Stimulated activated CD4-positive, alpha-beta T cell treated with anti-CD3 and anti-CD28 coated beads, Interleukin-15, amount 100 ng/mL, for 1 hour (primary cell): ENCODE measurements at places on chromosomes 6 and 20.

- no peak for DNase-seq
Observed at GRCh38 chr20:32189691-32190615, 17.6 kb downstream of the PLAGL2 start.

GRCh38 chr20:31913431-31914157, 38.3 kb downstream of the PDRG1 start:
- DNase-seq: no peak

GRCh38 chr6:4647414-4648365, 128.5 kb upstream of the CDYL start:
- DNase-seq: no peak

DNA sequence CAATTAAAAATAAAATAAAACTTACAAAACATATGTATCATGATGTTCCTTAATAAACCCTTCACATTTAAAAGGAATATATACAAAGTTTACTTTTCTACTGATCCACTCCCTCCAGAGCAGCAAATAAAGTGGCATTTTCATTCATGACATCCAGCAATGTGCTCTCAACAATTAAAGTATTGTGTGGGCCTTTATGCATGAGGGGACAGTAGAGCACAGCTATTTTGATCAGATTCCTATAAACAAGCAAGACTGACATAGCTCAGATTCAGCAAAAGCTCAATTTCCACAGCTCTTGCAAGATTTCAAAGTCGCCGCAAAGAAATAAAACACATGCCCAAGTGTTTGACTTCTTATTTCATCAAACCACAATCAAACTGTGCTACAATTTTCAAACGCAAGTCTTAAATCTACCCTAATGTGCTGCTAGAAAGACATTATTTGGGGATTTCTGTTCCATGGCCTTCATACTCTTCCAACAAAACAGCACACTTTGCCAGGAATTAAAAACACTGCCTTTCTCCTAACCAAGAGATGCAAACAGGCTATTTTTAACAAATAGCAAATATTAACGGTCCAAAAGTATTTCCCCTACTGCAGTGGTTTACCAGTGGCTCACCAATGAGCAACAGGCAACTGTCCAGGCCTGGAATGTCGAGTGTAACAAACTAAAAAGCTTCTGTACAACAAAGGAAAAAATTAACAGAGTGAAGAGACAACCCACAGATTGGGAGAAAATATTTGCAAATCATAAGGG, 52.3 kb downstream of the MBOAT1 start:
- DNase-seq: no peak

- DNase-seq: no peak
Observed at GRCh38 chr6:139927236-139927635, 552.8 kb upstream of the CITED2 start.

DNA sequence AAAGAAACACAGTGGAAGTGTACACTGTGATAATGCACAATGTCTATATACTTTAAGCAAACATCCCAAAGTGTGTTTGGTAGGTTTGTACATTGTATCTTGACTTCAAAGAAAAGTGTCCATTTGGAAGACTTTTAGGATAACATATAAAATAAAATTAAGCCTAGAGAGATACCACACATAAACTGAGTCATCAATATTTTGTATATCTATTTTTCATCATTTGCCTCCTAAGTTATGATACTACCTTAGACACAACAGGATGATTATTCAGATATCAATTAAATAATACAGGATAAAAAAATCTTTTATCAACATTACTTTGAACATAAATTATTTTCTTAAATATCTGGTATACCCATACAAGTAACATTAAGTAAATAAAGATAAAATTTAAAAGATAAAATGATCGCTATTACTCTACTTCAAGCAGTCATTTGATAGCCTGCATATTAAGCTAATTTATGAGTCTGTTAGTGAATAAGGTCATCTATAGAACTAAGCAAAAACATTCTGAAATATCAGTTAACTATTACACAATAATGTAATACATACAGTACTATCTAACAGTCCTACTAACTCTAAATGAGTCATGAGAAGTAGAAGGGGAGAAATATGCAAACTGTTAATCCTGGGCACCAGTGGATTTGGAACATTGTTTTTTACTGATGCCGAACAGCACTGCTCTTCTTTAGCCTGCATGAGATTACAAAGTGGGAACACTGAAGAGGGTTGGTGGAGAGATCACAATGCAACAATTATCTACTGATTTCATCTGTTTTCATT, 158.4 kb upstream of the SIM1 start:
- DNase-seq: no peak

- DNase-seq: no peak
Observed at GRCh38 chr20:58908221-58908620, 55.7 kb downstream of the GNAS start.

DNA sequence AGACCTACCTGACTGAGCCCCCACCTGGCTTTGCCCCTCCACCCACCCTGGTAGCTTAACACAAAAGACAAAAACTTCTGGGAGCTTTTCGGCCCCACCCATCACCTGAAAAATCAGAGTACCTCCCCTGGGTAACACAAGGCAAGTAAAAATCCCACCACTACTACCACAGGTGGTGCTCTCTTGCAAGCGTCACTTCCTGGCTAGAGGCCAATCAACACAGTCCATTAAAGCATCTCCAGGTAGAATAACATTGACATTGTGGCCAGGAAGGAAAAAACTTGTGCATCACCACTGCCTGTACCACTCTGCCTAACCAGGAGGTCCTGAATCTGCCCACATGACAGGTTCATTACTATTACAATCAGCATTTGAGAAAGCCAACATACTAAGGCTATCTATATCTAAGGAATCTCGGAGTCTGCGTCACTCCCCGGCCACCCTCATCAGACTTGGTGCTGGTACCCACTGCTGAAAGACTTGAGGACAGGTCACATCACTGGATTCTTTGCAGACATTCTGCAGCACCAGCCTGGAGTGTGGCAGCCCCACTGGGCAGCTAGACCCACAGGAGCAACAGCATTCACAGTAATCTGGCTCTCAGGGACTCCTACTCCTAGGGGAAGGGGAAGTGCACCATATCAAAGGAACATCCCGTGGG, 125.9 kb downstream of the CDK19 start:
- DNase-seq: no peak

- DNase-seq: no peak
Observed at GRCh38 chr6:154931711-154932424, 63.2 kb upstream of the TIAM2 start.

- no peak for DNase-seq
Observed at GRCh38 chr6:128099571-128100197, 198.8 kb upstream of the THEMIS start.

GRCh38 chr6:136822046-136822375, 381 bp upstream of the PEX7 start:
- DNase-seq: no peak

GRCh38 chr20:8225658-8226057, 93.6 kb downstream of the PLCB1 start:
- DNase-seq: no peak

GRCh38 chr6:79737172-79737571, 106.0 kb downstream of the SH3BGRL2 start:
- no peak for DNase-seq

GRCh38 chr6:158002951-158003853, 21.5 kb downstream of the SYNJ2 start:
- DNase-seq: no peak

- DNase-seq: no peak
Observed at GRCh38 chr6:105595829-105596228, 192.9 kb upstream of the PREP start.

GRCh38 chr6:49423817-49424216, 39.2 kb downstream of the MMUT start:
- DNase-seq: no peak

DNA sequence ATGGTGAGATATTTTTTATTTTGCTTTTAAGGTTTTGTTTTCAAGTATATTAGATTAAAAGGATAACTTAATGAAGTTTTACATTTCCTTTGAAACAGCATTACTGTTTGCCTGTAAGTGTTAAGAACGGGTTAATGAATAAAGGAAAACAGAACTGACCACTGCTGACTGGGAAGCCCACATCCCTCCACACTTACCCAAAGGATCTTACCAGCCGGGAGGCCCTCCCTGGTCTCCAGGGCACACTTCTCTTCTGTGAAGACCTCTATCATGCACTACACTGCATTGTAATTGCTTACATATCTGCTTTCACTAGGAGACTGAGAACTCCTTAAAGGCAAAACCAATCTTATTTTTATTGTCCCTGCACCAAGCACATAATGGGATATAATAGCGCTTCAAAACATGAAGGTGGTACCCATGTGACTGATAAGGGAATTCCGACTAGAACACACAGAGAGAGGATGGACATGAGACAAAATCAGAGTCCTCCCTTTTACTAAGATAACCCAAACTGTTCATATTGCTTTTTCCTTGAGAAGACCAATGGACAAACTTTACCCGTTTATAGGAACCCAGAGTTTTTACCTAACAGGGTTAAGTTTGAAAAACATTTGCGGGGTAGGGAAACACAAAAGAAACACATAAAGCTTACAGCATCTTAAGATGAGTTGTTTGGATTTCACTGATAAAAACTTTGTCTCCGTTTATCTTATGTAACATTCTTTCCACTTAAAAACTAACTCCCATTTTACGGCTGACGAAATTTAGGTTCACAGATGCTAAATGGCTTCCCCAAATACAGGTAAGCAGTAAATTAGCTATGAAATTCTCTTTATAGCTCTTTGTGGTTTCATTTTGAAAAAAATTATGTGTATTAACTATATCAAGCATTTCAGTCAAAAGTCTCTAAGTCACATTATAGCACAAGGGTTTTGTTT, 8.7 kb downstream of the EZR start:
- DNase-seq: no peak

DNA sequence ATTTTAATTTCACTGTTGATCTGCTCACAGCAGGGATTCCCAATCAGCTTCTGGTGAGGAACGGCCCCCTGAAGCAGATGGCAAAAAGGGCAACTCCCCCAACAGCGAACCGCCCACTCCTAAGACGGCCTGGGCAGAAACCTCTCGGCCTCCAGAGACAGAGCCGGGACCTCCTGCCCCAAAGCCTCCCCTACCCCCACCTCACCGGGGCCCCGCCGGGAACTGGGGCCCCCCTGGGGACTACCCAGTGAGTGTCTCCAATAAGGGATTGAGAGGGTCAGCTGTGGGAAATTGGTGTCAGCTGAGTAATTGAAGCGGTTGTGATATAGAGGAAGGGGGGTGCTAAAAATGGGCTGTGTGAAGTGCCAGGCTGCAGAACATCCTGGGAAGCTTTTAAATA, 6.4 kb downstream of the PRRC2A start:
- DNase-seq: no peak

DNA sequence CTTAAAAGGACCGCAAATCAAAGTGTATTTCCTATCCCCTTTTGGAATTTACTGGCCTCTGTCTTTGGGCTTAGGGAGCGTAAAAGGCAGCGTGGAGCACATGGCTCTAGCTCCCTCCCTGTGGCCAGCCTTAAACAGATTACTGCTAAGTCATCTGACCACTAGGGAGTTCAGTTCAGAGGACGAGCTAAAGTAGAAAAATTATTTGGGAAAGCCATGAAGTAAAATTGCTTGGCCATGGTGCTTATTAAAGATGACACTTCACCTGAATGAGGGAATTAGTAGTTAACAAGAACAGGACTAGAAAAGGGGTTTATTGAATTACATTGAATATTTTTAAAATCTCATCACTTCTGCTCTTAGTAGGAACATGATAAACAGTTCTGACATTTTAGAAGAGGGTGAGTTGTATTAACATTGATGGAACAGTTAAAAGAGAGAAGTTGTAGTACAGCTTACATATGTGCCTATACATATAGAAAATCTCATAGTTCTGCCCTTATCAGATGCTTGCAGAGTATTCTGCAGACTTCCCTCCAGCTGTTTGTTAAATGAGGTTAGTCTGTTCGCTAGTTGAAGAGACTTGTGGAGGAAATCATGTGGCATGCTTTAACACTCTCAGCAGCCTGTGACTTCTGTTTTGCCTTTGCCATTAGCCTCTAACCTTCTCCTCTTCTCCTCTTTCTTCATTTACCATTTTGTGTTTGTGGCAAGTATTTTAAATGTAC, 31.2 kb upstream of the MAPK13 start:
- no peak for DNase-seq

DNA sequence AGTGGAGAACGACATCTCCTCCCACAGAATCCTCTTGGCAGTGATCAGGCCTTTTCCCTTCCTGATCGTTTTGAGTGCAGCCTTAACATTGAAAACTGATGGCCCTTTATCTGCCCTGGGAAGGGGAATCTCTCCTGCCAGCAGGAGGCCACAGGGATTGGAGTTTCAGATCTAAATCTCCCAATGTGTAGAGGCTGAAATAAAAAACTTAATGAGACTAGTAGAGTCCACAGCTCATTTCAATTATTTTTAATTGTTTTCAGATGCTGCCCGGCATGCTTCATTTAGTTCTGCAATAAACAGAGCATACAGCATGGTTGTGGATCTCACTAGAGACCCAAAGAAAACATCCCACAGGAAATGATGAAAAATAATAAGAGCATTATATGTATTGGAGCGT, 662.2 kb upstream of the HS3ST5 start:
- no peak for DNase-seq

DNA sequence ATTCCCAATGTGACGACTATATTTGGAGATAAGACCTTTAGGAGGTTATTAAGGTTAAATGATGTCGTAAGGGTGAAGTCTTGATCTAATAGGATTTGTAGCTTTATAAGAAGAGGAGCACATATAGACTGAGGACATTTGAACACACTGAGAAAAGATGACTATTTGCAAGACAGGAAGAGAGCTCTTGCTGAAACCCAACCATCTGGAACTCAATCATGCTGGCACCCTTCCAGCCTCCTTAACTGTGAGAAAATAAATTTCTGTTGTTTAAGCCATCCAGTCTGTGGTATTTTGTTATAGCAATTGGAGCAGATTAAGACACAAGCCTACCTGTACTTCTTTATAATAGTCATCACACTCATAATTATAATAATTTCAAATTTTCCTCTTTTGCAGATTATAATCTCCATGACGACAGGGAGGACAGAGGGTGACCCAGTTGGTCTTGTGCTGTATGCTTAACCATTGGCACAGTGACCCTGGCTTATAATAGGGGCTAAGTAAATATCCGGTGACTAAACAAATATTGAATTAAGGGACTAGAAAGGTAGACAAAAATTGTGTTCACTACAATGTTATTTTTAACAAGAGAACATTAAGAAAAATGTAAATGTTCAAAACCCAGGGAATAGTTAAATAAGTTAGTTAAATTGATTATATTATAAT, 206.4 kb upstream of the HDDC2 start:
- DNase-seq: no peak
